ENCODE measurements at places on chromosomes 5 and 9. TPM values are rescaled to one million over a fixed set of nuclear protein-coding genes. Genes with fewer than 3 reads are reported as not detected.

GZMA gene
- not detected for total RNA-seq

SLC4A9 gene
- total RNA-seq = not detected

PCDHB15 gene
- total RNA-seq = not detected

DMRT1 gene
- 1.0 TPM for total RNA-seq

MAMDC2 gene
- 3.1 TPM for total RNA-seq

IL3 gene
- total RNA-seq = not detected

NR2F1 gene
- 0.37 TPM for total RNA-seq

ACOT12 gene
- total RNA-seq = not detected

BARX1 gene
- total RNA-seq = 58.2 TPM

TGFBI gene
- total RNA-seq = 340 TPM

PCDHGA4 gene
- not detected for total RNA-seq

- no peak for DNase-seq
Measured at GRCh38 chr5:167816864-167817263, 474.6 kb upstream of the WWC1 start.

- no peak for DNase-seq
Measured at GRCh38 chr5:141675672-141676071, 6.4 kb downstream of the ARAP3 start.

DNA sequence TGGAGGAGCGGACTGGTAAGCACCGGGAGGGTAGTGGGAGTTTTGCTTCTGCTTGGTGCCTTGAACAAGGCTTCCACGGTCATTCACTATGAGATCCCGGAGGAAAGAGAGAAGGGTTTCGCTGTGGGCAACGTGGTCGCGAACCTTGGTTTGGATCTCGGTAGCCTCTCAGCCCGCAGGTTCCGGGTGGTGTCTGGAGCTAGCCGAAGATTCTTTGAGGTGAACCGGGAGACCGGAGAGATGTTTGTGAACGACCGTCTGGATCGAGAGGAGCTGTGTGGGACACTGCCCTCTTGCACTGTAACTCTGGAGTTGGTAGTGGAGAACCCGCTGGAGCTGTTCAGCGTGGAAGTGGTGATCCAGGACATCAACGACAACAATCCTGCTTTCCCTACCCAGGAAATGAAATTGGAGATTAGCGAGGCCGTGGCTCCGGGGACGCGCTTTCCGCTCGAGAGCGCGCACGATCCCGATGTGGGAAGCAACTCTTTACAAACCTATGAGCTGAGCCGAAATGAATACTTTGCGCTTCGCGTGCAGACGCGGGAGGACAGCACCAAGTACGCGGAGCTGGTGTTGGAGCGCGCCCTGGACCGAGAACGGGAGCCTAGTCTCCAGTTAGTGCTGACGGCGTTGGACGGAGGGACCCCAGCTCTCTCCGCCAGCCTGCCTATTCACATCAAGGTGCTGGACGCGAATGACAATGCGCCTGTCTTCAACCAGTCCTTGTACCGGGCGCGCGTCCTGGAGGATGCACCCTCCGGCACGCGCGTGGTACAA lies 556 bp downstream of the PCDHGC3 start:
- peak; percentile 66 for DNase-seq

DNA sequence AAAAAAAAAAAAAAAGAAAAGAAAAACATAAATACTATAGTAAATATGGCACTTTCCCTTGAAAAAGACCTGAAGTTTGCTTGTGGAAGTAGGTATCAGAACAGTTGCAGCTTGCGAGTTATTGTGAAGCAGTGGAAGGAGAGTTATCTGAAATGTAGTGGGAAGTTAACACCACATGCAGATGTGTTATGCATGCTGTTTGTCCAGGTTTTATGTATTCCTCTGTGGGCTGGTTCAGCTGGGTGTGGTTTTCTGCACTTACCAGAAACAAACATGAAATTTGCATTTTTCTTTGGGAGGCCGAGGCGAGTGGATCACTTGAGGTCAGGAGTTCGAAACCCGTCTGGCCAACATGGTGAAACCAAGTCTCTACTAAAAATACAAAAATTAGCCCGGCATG lies 42.1 kb upstream of the CTNNA1 start:
- DNase-seq = no peak

GRCh38 chr5:107467137-107467932 lies 203.4 kb downstream of the EFNA5 start:
- DNase-seq = no peak

GRCh38 chr5:135265497-135266302 lies 133.3 kb downstream of the MACROH2A1 start:
- DNase-seq = no peak

GRCh38 chr5:51810592-51810991 lies 427.3 kb downstream of the ISL1 start:
- DNase-seq = peak; percentile 13

GRCh38 chr5:67774267-67774552 lies 441.3 kb upstream of the PIK3R1 start:
- no peak for DNase-seq

- DNase-seq = no peak
Measured at GRCh38 chr9:104078596-104078995, 15.5 kb upstream of the SMC2 start.

- peak; percentile 19 for DNase-seq
Measured at GRCh38 chr5:137629646-137630045, 106.2 kb downstream of the KLHL3 start.

- no peak for DNase-seq
Measured at GRCh38 chr9:37694355-37694754, 43.6 kb downstream of the FRMPD1 start.

GRCh38 chr9:68640421-68641089 lies 64.5 kb upstream of the PIP5K1B start:
- no peak for DNase-seq

DNA sequence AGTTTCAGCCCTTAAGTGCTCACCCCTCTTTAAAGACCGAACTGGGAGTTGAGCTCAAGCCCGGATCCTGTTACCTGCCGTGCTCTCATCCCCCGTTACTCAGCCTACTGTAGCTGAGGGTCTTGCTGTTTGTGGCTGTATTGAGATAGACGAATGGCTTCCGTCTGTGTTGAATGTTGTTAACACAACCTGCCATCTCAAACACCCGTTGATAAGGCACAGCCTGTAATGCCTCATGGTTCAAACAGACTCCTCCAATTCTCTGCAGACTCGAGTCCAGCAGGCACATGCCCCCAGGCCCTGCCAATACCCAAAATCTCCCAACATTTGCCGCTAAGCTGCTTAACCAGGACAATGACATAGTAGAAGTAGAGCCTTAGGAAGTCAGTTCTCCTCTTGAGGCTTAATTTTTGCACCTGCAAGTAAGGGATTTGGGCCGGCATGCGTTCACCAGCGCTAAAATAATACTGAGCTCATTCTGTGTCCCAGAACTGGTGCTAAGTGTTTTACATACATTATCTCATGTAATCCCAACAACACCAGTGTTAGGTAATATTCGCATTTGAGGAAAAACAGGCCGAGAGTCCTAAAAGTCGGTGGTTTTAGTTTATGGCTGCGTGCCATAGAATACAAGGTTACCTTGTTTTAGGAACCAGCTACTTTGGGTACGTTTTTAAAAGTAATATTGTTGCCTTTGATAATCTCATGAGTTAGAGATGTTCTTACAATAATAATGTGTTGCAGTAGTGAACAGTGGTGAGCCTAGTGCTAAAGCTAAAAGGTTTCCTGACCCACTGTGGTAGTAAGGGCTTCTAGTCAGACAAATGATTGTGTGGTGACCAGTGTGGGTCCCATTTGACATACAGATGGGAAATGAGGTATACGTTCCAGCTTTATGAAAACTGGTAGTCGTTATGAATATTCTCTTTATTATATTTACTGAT lies 1.5 kb upstream of the RFX3 start:
- no peak for DNase-seq

GRCh38 chr9:91422758-91423711 lies 597 bp downstream of the NFIL3 start:
- DNase-seq = peak; percentile 70
